ENCODE measurements at places on chromosomes 13 and 19. TPM values are rescaled to one million over a fixed set of nuclear protein-coding genes. Genes with fewer than 3 reads are reported as not detected.

Gene GIPR
- 8.1 TPM for polyA plus RNA-seq

DNA sequence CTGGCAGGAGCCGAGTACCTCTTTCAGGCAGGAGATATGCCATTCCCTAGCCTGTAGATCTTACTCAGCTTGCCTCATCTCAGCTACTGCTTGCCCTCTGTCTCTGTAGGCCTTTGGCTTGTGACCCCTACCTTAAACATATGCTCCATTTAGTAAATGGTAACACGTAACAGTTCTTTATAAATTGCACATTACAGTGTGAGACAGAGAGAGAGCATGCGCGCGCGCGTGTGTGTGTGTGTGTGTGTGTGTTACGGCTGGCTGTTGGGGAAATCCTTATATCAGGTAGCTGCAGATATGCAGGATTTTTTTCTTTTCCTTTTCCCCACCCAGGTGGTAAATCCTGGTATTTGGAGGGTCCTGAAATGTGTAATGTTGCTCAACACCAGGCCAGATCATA, 4.2 kb downstream of the SPINT2 start:
- DNase-seq = no peak

DNA sequence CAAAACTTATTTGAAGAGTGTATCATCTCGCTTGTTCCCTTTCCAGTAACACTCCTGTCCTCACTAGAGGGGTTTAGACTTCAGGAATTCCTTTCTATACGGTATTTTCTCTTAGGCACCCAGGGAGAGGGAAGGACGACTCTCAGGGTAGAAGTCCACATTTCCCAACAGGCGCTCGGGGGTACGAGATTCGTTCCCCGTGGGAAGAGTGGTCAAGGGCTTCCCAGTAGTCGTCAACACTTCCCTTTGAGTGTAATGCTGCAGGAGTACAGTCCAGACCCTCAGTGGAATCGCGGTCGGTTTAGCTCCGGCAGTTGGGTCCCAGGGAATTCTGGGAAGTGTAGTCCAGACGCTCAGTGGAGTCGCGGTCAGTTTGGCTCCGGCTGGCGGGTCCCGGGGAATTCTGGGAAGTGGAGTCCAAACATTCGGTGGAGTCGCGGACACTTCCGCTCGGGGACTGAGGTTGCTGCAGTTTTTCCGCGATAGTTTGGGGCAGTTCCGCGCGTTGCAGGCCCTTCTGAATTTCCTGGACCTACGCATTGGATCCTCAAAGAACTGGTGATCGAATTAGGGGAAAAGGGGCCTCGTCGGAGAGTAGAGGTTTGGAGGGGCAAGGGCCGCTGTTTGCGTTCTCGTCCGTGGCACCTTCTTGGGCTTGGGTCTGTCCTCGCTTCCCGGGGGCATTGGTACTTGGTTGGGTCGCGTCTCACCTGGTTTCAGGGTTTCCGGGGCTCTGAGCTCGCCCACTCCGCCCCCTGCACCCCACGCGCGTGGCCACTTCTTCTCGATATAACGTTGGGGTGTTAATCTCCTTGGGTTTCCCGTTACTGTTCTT, at the start of gene ZNF224:
Gene ZNF224, plus strand, starts transcription at position 431 of the 835 bp plus-strand sequence. CDS start 3,513 bp downstream, outside the sequence.
- peak; percentile 94 for DNase-seq

- no peak for DNase-seq
Observed at GRCh38 chr13:29021717-29022116, 201.6 kb downstream of the MTUS2 start.
